Coronary artery (tissue), 2 donors: ENCODE measurements at places on chromosomes 7 and 10.
A peak's percentile ranks its signal among the peaks of the same experiment; 100 is the strongest.

DNA sequence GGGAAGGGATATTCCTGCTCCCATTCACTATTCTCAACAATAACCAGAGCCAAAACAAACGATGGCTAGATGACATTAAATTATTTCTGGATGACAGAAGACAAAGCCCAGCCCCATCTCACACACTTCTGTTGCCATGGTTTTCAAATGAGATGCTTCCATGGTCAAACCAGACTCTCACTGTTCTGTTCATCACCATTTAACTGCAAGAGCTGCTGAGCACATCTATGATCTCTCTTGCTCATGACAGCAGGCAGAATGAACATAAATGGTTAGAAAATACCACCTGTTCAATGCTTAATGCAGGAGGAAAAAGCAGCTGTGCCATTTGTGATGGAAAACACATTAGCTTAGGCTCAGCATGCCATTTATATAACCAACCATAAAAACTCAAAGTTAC lies 758.6 kb upstream of the ZWINT start:
- DNase-seq, result no peak

DNA sequence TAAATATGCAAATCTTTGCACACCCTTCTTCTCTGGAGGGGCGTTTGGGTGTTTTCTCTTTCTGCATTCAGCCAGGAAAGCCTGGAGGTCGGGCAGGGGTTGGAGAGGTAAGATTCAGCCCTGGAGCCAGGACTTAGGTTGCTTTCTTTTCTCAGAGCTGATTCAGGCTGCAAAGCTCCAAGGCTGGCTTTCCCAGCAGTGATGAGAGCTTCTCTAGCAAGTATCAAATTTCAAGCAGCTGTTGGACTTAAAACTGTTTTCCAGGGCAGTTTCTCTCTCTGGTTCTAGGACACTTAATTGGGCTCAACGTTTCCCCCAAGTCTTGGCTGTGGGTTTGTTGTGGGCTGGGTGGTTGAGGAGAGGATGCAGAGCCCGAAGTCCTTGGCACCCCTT lies 608 bp downstream of the AKR1B10 start:
- DNase-seq, result no peak

DNA sequence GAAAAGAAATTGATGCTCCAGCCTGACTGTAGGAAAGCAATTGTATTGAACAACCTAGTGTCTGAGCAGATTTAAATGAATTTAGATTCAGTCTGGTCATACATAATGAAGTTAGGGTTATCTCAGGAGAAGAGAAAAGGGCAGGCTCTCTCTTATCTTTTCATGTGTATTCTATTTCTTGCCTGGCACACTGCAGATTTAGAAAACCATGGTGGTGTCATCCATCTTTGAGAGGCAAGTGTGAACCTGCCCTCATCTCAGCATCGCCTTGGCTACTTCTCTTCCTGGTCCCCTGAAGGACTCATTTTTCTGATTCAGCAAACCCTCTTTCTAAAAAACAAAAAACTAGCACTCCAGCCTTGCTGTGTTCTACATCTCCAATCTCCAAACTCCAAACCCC lies 137.7 kb downstream of the LRRC4 start:
- DNase-seq, result no peak

DNA sequence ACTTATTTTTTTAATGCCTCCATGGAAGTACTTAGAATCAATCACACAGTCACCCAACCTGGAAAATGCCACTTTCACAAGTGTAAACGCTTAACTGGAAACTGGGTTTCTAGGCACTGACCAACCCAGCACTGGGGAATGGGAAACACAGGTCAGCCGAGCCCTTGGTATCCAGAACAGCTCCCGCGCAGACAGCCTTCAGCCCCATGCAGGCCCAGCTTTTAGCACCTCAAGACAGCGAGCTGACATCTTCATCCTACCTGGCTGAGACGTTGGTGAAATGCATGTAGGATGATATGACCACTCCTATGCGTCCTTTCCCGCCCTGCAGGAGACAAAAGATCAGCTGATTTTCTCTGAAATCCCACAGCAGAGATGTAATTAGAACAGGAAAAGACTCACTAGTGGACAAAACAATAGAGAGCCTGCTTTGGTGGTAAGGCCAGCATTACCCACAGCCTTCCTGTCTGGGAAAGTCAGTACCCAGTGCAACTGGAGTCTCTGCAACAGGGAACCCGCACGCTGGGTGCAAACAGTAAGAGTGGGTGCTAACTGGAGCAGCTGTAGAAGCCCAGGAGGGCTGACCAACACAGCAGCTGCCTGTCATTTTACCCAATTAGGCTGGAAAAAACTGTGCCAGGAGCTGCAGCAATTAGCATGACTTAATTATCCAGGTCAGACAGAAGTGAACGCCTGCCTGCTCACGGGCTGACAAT lies 153.7 kb downstream of the TNS3 start:
- peak; percentile 50 for DNase-seq

GRCh38 chr7:11726001-11726793 lies 105.8 kb downstream of the THSD7A start:
- no peak for DNase-seq

GRCh38 chr10:80068270-80068669 lies 10.2 kb upstream of the TMEM254 start:
- no peak for DNase-seq

- no peak for DNase-seq
Observed at GRCh38 chr10:7534480-7534852, 123.6 kb upstream of the SFMBT2 start.

GRCh38 chr7:133504825-133505224 lies 251.9 kb downstream of the EXOC4 start:
- DNase-seq, result no peak

- no peak for DNase-seq
Observed at GRCh38 chr7:209906-210305, 17.5 kb downstream of the FAM20C start.

DNA sequence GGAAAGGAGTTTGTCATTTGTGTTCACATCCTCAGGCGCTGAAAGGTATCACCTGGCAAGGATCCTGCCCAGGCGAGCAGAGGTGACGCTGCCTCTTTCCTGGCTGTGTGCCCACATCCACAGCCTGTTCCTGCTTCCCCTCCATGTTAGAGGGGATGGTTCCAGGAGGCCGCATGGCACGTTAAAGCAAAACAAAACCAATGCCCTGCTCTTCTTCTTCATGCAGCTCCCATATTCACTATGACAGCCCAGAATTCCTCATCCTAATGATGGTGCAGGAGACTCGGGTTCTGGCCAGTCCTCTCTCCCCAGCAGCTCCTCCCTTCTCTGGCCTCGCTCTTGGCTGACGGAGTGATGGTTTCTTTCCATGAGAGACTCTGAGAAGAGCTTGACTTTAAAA lies 678.5 kb upstream of the ANKRD30A start:
- DNase-seq, result no peak

DNA sequence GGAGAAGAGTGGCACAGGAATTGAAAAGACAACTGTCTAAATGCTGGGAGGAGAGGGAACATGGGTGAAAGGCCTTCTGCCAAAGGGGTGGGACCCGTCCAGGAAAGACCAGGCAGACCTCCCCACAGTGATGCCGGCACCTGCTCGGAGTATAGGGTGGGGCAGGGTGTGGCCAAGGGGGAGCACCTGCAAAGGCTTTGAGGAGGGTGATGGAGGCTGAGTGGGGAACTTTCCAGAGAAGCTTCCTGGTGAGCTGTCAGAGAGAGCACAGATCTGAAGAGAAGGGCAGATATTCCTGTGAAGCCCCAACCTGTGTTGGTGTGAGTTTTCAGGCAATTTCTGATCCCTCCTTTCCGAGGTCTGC lies 263.4 kb upstream of the GRB10 start:
- no peak for DNase-seq

- peak; percentile 62 for DNase-seq
Observed at GRCh38 chr10:129774736-129775401, 189.2 kb downstream of the EBF3 start.

- DNase-seq, result no peak
Observed at GRCh38 chr7:22201186-22201880, 155.6 kb downstream of the RAPGEF5 start.

DNA sequence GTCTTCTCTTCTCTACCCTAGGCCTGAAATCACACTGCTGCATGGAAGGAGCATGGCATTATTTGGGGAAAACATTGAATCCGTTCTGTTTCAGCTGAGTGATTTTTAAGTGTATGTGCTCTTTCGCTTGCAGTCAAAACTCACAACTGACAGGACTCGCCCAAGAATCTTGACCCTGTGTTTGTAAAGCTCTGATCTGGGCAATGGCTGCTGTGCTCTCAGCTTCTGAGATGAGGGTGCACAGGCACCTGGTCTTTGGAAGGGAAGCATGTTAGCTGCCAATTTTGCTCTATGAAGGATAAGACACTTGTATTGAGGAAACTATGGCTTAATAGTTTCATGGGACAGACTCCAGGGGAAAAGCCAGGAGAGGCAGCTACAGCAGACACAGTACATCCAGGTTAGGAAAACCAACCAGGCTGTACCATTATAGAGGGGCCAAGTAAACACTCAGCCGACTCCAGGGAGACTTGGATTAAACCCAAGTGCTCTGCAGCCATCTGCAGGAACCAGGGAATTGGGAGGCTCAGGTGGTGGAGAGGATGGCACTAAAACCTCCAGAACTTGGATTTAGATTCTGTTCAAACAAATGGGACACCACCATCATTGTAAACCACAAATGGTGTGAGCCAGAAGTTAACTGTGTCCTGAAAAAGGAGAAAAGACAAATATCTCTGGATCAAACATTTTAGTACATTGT lies 43.3 kb downstream of the LYZL1 start:
- no peak for DNase-seq

- DNase-seq, result no peak
Observed at GRCh38 chr7:80618096-80618495, 20.3 kb upstream of the CD36 start.

DNA sequence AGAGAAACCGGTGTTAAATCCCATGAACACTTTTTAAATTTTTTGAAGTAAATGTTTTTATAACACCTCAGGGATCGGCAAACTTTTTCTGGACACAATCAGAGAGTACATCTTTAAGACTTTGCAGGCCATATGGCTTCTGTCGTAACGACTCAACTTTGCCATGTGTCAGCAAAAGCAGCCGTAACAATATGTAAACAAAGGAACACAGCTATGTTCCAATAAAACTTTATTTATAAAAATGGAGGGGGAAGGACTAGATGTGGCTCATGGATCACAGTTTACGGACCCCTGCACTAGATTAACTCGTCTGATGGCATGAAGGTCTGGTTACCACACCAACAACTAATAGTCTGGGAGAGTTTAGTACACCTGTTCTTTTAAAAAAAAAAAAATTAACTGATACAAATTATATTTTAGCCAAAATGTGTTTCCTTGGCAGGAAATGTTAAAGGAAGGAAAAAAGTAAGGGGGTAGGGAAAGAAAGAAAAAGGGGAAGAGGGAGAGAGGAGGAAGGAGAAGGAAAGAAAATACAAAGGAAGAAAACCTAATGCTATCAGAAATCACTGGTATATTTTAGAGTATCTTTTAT lies 50.2 kb downstream of the ABI1 start:
- DNase-seq, result no peak

GRCh38 chr10:79137826-79138225 lies 69.1 kb downstream of the ZMIZ1 start:
- DNase-seq, result no peak

GRCh38 chr10:34526758-34527730 lies 288.1 kb downstream of the PARD3 start:
- no peak for DNase-seq

DNA sequence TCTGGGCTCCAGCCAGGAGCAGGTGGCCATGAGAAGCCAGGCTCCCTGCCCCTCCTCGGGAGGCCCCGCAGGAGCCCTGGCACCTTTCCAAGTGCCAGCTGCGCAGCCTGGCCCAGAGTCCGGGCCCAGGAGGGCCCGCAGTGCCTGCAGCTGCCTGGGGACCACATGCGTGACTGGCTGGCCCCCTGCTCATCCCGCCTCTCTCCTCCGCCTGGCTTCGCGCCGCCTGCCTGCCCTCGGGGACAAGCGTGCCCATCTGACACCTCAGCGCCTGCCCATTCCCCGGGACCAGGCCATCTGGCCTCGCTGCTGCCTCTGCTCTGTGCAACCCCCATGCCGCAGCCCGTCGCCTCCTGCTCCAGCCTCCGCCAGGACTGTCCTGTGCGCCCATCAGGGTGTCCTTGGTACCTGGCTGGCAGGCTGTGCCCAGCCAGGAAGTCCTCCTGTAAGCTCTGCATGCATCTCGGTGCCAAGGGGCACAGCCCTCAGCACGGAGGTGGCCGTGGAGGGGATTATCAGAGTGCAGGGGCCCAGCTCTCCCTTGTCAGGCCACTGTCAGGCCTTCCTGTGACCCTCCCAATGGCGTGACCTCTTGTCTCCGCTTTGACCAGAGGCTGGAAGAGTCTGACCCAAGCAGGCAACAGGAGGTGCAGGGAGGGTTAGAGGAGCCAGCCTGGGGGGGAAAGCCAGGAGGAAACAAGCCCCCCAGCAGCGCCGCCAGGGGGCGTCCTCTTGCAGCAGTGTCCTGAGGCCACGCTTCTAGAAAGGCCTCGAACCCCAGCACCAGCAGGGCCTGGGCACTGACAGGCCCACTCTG lies 50.5 kb downstream of the TMEM209 start:
- no peak for DNase-seq

GRCh38 chr10:22849077-22849805 lies 78.6 kb upstream of the ARMC3 start:
- DNase-seq, result peak; percentile 93

DNA sequence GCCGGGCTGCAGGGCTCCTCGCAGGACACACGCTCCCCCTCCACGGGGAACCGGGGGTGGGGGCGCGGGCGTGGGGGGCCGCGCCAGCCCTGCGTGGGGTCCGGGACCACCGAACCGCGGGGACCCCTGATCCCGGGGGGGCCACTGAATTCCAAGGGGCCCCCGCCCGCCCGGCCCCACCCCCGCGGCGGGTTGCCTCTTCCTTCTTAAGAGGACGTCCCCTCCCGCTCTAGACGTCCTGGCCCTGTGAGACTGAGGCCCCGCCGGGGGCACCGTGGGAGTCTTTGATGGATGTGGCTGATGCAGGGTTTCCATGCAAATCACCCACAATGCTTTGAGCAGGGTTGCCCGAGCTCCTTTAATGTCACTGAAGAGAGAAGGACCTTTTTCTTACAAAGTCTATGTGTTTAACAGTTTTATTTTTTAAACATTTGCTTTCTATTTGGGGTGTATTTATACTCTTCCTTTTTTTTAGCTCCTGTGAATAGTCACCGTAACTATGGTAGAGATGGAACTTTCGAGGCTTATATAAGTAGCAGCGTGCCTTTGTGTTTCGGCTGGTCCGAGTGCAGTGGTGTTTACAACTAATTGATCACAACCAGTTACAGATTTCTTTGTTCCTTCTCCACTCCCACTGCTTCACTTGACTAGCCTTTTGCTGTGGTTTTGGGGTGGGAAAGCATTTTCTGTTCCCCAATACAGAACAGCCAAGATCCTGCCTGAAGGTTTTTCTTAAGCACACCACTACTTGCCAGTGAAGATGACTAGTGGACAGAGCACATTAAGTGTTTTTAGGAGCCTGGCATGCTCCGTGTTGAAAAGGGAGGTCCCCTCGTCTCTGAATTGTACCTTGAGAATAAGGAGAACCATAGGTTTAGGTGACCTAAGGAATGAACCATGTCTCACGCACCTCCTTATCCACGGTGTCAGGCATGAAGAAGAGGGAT lies 44.8 kb downstream of the PDIA4 start:
- DNase-seq, result no peak

- DNase-seq, result no peak
Observed at GRCh38 chr10:63258920-63259678, 126.0 kb downstream of the NRBF2 start.

GRCh38 chr7:134474828-134475227 lies 15.9 kb upstream of the AKR1B1 start:
- no peak for DNase-seq

GRCh38 chr7:22962775-22963350 lies 51.1 kb downstream of the HYCC1 start:
- DNase-seq, result no peak

- DNase-seq, result no peak
Observed at GRCh38 chr7:68828575-68828974, 769.7 kb upstream of the AUTS2 start.
